NCI-H1105 (cell line): ENCODE measurements at places on chromosomes 4 and X.

- no peak for DNase-seq
Measured at GRCh38 chr4:86006057-86006456, 353.8 kb downstream of the MAPK10 start.

- no peak for DNase-seq
Measured at GRCh38 chr4:23828020-23828715, 61.7 kb downstream of the PPARGC1A start.

GRCh38 chr4:117908306-117909207 is 125.7 kb upstream of the NDST3 start:
- peak; percentile 2 for DNase-seq

GRCh38 chrX:66399273-66399672 is 235.2 kb downstream of the HEPH start:
- DNase-seq: no peak

DNA sequence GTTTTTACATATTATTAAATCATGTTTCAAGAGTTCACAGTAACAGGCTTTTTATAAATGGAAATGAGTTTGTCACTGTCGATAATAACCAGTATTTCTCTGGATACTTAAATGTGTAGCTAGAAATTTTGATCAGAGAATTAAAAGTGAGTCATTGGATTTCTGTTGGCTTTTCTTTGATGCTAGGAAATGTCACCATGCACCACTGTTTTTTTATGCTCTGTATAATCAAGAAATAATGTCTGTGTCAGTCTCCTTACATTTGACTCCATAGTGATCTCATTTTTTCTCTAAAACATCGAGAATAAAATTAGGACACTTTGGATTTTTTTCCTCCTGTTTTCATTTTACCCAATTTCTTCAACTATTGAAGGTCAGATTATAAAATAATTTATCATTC is 234.2 kb downstream of the RAPGEF2 start:
- DNase-seq: no peak

DNA sequence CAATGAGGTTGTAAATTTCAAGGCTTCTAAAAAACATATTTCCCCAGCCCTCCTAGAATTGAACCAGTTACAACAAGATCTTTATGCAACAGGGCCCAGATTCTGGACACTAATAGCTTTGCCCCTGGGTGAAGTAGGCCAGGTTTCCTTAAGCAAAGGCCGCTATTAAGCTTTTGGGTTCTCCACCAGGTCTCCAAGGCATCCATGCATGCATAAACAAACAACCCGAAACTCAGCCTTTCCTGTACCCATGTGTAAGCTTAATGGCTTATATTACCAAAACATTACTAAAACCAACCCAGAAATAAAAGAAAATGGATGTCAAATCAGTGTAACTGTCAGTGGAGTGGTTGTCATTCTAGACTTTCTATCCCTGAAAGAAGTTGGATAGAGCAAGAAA is 137.1 kb downstream of the ARHGAP6 start:
- DNase-seq: no peak

GRCh38 chrX:101764538-101764937 is 104.9 kb upstream of the ARMCX2 start:
- DNase-seq: no peak

DNA sequence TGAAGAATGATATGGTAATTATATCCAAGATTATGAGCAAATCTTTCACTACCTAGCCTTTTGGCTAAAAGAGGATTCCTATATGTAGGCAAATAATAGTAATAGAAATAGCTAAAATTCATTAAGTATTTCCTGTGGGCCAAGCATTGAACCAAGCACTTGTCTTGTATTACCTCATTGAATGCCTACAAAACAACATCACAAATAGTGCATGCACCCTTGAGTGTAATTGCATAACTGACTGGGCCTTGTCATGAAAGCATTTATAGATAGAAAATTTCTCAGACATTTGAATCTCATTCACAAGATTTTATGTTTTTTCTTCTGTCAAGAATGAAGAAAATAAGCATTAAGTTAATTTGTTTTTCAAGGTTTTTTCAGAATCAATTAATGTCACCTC is 3.9 kb upstream of the HPGDS start:
- no peak for DNase-seq

GRCh38 chr4:139593091-139593564 is 37.1 kb upstream of the SETD7 start:
- no peak for DNase-seq

GRCh38 chrX:110146521-110146920 is 143.6 kb downstream of the TMEM164 start:
- DNase-seq: no peak

- no peak for DNase-seq
Measured at GRCh38 chr4:184807256-184807655, 18.5 kb downstream of the ACSL1 start.

- no peak for DNase-seq
Measured at GRCh38 chr4:62377700-62378099, 1177.6 kb downstream of the ADGRL3 start.

- DNase-seq: no peak
Measured at GRCh38 chr4:8912089-8912455, 40.4 kb upstream of the HMX1 start.

DNA sequence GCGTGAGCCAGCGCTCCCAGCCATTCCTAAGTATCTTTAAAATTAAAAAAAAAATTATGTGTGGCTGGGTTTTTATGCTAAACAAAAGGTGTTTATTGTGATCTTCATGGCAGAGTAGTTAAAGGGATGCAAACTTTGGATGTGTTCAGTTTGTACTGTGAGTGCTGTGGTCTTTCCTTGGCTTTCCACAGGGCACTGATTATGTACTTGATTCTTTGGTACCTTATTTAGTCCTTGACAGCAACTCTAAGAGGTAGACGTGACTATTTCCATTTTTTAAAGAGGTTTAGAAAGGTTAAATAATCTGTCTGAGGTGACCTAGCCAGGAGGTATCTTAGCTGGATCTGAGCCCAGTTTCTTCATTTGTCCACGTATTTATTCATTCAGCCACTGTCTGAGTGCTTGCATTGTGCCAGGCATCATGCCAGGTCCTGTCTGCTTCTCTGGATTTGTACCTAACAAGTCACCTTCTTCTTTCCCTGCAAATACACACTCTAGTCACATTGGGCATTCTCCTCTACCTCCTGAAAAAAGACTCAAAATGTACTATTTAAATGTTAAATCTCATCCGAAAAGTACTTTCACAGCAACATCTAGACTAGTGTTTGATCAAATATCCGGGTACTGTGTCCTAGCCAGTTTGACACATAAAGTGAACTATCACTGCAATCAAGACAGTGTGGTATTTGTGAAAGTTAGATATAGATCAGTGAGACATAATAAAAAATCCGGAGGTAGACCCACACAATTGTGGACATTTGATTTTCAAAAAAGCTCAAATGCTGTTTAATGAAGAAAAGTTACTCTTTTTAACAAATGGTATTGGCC is 31.5 kb downstream of the WWC2 start:
- peak; percentile 59 for DNase-seq

- no peak for DNase-seq
Measured at GRCh38 chr4:62407534-62407933, 1207.4 kb downstream of the ADGRL3 start.

DNA sequence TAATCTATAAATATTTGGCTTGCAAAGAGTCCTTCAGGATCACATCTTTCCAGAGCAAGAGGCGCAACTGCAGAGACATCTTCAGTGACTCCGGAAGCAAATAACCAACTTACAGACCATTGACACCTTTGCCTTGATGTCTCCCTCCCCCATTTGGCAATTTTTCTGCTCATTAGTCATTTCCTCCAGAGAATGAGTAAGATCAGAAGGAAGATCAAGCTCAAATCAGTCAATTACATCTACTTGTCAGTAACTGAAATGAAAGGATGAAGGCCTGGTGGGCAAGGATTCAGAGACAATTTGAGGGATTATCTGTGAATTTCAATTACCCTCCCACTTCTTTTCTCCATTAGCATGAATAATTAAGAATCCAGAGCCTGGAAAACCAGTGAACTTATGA is 665.6 kb upstream of the CPEB2 start:
- no peak for DNase-seq

DNA sequence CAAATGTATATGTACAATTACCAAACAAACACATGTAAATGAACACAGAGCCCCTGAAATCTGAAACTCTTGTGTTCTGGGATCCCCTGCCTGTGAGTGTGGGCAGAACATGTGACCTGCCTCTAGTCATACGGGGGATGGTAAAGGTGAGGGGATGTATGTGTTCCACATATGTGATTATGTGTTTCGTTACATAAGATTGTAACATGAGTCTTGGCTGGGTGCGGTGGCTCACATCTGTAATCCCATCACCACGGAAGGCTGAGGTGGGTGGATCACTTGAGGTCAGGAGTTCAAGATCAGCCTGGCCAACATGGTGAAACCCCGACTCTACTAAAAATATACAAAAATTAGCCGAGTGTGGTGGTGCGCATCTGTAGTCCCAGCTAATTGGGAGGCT is 37.1 kb upstream of the SLC2A9 start:
- DNase-seq: no peak

DNA sequence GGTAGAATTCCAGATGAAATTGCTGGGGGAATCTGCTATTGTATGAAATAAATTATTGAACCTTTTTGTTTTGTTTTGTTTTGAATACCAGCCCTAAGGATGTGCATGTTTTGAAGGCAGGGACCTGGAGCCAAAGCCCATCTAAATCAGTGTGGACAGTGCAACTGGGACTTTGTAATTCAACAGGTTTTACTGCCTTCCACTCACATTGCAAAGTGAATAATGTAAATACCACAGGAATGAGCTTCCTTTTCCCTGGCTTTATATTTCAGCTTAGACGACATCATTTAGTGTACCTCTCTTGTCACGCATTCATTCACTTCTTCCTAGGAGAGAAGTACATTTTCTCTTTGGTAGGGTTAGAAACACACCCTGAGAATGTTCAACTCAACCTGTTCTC is 795.0 kb downstream of the CENPC start:
- no peak for DNase-seq

- DNase-seq: no peak
Measured at GRCh38 chr4:602559-602942, 22.8 kb upstream of the PDE6B start.

GRCh38 chr4:93169966-93170365 is 658.6 kb upstream of the ATOH1 start:
- no peak for DNase-seq

DNA sequence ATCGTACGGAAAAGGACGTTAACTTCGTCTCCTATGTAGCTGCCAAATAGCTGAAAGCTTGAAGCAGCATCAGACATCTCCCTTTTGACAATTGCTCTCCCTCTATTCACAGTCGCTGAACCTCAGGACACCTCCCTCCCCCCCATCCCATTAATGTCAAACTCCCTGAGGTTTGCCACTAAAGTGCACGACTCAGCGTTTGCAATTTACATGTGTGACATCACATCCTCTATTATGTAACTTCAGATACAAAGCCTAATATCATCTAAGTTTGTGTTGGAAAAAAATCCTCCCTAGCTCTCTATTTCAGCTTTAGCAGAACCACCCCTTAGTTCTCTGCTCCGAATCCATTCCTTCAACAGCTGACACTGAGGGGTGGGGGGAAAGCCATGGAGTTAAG is 5.5 kb upstream of the NR3C2 start:
- DNase-seq: no peak

GRCh38 chr4:150253965-150254630 is 175.9 kb downstream of the DCLK2 start:
- no peak for DNase-seq
